ENCODE measurements at places on chromosomes 5 and 9. TPM values are rescaled to one million over a fixed set of nuclear protein-coding genes. Genes with fewer than 3 reads are reported as not detected.

FOXD4L4 gene
- polyA plus RNA-seq, result not detected

OBP2B gene
- polyA plus RNA-seq, result not detected

FAM200C gene
- 10.5 TPM for polyA plus RNA-seq

ANKRD55 gene
- polyA plus RNA-seq, result not detected

CYSRT1 gene
- 6.6 TPM for polyA plus RNA-seq

EGFLAM gene
- polyA plus RNA-seq, result 0.82 TPM

MYOT gene
- not detected for polyA plus RNA-seq
